ENCODE measurements at places on chromosomes 3 and 15.

DNA sequence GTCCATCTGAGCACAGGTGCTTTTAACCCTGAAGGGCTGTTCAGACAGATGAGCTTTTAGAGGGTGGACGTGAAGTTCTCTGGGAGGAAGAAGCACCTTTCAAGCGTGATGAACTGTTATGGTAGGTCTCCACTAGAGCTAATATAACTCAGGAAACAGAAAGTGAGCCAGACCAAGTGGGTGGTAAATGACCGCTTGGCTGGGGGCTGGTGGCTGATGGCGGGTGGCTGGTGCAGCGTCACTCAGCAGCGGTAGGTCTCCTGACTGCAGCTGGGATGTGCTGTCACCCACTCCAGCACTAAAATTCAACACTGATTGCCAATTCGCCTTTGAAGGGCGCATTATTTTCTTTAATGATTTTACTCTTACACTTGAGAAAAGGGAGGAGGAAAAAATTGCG, 31.2 kb upstream of the LACTB start:
- DNase-seq: no peak

GRCh38 chr3:47849699-47850563, 47.0 kb downstream of the DHX30 start:
- no peak for DNase-seq

- no peak for DNase-seq
These were observed 429.4 kb downstream of the NTRK3 start for GRCh38 chr15:87827131-87827530.

- no peak for DNase-seq
These were observed 14.1 kb upstream of the CCR8 start for GRCh38 chr3:39315420-39315819.

DNA sequence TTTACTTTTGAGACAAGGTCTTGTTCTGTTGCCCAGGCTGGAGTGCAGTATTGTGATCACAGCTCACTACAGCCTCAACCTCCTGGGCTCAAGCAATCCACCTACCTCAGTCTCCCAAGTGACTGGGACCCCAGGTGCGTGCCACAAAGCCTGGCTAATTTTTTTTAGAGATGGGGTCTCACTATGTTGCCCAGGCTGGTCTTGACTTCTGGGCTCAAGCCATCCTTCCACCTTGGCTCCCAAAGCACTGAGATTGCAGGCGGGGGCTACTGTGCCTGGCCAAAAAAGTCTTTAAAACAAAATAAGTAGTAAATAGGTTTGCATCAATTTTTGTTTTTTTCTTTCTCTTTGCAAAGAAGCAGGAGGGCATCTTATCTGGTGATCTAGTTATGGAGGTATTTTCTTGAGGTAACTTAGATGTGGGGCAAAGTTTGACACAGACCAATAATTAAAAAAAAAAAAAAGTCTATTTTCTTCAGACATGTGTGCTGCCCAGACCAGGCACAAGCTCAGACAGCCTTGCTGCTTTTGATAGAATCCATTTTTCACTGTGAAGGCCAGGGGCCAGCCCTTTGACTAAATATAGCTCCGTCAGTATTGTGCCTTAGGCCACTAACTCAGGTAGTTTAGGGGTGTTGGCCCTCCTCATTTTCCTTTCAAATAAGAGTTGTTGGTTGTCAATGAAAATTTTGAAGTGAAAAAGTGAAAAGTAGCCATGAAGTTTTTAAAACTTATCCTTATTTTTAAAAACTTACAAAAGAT, 2.5 kb downstream of the ARL6IP5 start:
- DNase-seq: no peak

All from NCI-H1048 (cell line).